ENCODE measurements at places on chromosomes 1 and 21.

DNA sequence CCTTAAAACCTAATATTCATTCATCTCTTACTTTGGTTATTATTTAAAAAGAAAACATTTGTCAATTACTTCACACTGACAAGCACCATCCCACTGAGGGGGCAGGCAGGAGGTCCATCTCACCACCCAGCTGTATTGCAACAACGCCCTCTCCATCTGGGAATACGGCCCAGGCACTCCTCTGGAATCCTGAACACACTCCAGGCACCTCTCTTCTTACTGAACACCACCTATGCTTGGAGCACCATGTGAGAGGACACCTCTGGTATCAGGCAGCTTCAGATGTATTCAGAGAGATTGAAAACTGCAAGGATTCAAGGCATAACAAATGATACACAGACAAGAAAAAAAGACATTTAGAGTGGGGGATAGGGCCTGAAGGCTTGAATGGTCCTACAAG lies 147.1 kb downstream of the CACNA1E start:
- no peak for DNase-seq

DNA sequence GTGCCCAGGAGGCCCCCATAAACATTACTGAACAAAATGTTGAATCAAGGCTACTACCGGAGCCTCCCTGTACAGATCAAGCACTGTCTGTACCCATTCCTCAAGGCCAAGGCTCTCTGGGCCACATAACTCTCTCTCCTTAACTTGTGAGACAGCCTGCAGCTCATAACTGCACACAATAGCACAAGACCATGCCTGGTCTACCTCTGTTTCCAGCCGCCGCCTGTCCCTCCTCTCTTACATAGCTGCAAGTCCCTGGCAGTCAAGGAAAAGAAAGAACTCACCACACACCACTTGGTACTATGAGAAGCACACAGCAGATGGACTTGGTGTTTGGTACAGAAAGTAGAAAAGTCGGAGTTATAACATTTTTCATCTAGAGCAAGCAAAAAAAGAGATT lies 91.1 kb downstream of the SSBP3 start:
- no peak for DNase-seq

- no peak for DNase-seq
Measured at GRCh38 chr1:221087919-221088318, 208.7 kb downstream of the HLX start.

- no peak for DNase-seq
Measured at GRCh38 chr1:117499071-117499470, 106.8 kb upstream of the TENT5C start.

DNA sequence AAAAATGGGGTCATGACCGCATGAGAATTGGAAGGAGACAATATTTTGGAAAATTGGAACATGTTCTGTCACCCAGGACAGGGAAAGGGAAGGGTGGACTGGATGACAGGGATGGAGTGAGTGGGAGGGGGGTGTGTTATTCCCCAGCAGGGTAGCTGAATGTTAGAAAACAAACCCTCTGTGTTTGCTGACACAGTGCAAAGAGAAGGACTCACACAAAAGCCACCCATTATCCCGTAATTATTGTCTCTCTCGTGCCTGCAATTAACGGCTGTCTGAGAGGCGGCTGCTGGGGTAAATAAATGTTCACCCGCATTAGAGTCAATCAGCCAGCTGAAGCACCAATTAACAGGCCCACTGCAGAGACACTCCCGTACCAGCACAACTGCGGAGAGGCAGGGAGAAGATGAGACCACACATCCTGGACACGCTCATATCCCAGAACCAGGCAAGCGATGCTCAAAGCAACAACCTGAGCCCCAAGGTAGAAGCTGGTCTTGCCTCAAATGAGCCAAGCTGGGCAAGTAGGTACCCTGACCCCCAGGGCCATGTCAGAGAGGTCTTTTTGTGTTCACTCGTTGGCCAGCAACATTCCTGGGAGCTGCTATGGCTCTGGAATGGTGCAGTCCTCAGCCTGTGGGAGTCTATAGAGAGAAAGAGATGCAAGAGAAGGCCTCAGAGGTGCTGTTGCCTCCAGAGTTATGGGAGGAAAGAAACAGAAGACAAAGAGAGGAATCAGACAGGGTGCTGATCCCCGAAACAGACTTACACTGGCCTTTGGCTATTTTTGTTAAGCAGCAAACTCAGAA lies 19.4 kb downstream of the PLEKHA6 start:
- no peak for DNase-seq

- peak; percentile 63 for DNase-seq
Measured at GRCh38 chr21:45295576-45296365, 8.1 kb upstream of the POFUT2 start.

GRCh38 chr1:208855403-208855802 lies 611.2 kb upstream of the PLXNA2 start:
- DNase-seq = no peak

GRCh38 chr1:159071970-159072582 lies 4.5 kb downstream of the AIM2 start:
- DNase-seq = no peak

- no peak for DNase-seq
Measured at GRCh38 chr1:33350611-33351280, 29.8 kb upstream of the A3GALT2 start.

DNA sequence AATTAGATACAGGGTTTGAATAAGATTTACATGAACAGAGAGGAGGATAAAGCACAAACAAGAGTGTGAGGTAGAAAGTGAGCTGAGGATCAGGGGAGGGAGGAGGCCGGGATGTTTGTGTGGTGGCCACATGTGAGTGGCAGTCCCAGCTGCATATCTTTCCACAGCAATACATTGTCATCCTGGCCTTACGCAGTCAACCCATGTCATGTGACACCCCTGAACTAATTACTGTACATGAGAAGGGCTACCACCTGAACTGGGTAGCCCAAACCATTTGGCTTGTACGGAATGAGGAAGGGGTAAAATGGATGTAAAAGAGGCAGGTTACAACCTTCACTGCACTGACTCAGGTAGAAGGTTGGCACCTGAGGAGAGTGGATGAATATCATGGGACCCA lies 4.2 kb downstream of the SLAMF7 start:
- no peak for DNase-seq

DNA sequence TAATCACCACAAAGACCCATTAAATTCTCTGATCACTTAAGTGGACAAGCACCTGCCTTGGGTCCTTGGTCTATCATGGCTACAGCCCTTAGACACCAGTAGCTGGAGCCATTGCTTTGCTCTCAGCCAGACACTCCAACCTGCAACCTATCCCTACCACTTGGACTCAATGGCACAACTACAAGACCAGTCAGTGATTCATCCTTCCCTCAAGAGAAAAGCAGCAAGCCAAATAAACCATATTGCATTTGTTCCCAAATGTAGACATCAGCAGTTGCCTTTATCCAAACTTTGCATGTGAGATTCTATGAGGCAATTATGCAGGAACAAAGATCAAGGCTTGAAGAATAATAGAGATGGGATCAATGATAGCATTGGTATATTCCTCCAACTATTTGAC lies 263.4 kb downstream of the HHIPL2 start:
- DNase-seq = no peak

- no peak for DNase-seq
Measured at GRCh38 chr1:97943354-97943753, 22.5 kb upstream of the DPYD start.

GRCh38 chr1:106880226-106880625 lies 176.2 kb upstream of the PRMT6 start:
- DNase-seq = no peak

DNA sequence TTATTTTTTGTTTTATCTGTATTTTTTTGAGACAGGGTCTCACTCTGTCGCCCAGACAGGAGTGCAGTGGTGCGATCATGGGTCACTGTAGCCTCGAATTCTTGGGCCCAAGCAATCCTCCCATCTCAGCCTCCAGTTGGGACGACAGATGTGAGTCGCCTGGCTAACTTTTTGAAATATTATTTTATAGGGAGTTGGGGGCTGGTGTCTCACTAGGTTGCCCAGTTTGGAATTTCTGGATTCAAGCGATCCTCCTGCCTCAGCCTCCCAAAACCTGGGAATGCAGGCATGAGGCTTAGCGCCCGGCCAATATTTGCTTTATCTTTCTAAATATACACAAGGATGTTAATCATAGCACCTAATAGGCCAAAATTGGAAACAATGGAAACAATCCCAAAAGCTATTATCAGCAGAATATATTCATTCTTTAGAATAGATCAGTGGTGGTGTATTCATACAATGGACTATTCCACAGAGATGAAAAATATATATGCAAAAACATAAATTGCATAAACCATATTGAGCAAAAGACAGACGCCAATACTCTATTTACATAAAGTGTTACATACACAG lies 55.9 kb downstream of the DAP3 start:
- DNase-seq = no peak

DNA sequence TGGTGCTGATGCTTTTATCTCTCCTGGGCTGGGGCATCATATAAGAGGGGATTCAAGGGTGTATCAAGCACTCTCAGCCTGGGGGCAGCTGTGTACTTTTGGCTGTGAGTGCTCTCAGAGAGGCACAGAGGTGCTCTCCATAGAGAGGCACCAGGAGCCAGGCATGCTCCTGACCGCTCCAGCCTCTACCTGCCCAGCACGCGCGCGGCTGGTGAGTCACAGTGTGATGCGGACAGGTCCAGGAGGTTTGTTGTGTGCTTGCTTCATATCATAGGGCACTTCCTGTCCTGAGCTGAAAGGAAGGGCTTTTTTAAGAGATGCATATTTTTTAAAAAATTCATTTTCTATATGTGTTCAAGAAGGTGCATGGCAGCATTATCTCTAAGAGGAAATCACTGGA lies 93.6 kb upstream of the BCAR3 start:
- DNase-seq = no peak

- DNase-seq = no peak
Measured at GRCh38 chr1:44860331-44860730, 17.3 kb upstream of the PTCH2 start.

GRCh38 chr1:109975718-109976117 lies 8.8 kb upstream of the AHCYL1 start:
- DNase-seq = no peak

GRCh38 chr1:156165083-156165482 lies 11.7 kb downstream of the SEMA4A start:
- no peak for DNase-seq

- DNase-seq = no peak
Measured at GRCh38 chr1:25750923-25751605, 48.9 kb upstream of the SELENON start.

- DNase-seq = no peak
Measured at GRCh38 chr1:159752135-159752580, 28.6 kb upstream of the DUSP23 start.

GRCh38 chr21:29888437-29888836 lies 51.4 kb downstream of the GRIK1 start:
- DNase-seq = no peak

GRCh38 chr1:2256435-2257244 lies 28.5 kb downstream of the SKI start:
- no peak for DNase-seq

DNA sequence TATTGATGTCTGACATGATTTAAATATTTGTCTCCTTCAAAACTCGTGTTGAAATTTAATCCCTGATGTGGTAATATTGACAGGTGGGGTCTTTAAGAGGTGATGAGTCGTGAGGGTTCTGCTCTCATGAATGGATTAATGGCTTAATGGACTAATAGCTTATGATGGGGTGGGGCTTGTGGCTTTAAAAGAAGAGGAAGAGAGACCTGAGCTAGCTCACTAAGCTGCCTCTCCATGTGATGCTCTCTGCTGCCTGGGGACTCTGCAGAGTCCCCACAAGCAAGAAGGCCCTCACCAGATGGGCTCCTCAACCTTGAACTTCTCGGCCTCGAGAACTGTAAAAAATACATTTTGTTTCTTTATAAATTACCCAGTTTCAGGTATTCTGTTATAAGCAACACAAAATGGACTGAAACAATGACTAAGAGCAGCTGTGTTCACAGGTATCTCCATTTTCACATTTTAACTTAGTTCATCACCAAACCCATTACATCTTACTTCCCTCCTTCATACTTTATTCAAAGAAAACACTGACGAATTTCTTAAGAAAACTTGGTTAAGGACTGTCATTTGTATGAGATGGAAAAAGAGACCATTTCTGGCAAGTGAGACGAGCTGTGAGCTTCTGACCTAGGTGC lies 12.1 kb upstream of the AIM2 start:
- no peak for DNase-seq

GRCh38 chr1:107702946-107703571 lies 261.9 kb downstream of the VAV3 start:
- no peak for DNase-seq

DNA sequence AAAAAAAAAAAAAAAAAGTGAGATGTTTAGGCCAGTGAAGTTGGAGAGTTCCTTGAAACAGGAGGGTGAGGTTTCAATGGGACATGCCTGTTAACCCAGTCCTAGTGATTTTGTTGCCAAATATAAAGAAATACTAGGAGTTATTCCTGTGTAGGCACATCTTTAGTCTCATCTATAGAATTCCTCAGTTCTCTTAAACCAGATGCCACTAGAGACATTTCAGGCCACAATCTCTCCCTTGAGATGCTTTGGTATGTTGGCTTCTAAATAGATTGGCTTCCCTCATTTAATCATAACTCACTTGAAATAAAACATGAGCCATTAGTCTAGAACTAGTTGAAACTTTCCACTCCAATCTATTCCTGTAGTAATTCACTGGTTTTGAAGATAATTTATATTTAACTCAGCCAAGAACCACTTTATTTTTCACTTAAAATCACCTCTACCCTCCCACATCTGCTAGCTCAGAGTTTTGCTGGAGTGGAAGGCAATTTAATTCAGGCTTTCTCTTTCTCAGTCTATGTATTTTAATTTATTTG lies 29.8 kb downstream of the GPR137B start:
- DNase-seq = no peak
